ENCODE measurements at places on chromosomes 11 and 22.

- no peak for DNase-seq
Observed at GRCh38 chr11:108351468-108351867, 115.9 kb downstream of the C11orf65 start.

- DNase-seq = no peak
Observed at GRCh38 chr11:73452726-73453125, 76.5 kb downstream of the RELT start.

GRCh38 chr11:123470842-123471241 is 40.8 kb downstream of the GRAMD1B start:
- no peak for DNase-seq

GRCh38 chr22:26589845-26590736 is at the start of gene TPST2:
Gene TPST2, minus strand, starts transcription at chr22:26590132. Its CDS starts 48,502 bp downstream, at chr22:26541630.
- peak; percentile 71 for DNase-seq

GRCh38 chr11:2685566-2686359 is 14.0 kb downstream of the KCNQ1OT1 start:
- DNase-seq = no peak

- DNase-seq = no peak
Observed at GRCh38 chr11:77647654-77648305, 10.2 kb upstream of the CLNS1A start.

GRCh38 chr11:36016263-36016662 is 72.4 kb downstream of the LDLRAD3 start:
- no peak for DNase-seq

DNA sequence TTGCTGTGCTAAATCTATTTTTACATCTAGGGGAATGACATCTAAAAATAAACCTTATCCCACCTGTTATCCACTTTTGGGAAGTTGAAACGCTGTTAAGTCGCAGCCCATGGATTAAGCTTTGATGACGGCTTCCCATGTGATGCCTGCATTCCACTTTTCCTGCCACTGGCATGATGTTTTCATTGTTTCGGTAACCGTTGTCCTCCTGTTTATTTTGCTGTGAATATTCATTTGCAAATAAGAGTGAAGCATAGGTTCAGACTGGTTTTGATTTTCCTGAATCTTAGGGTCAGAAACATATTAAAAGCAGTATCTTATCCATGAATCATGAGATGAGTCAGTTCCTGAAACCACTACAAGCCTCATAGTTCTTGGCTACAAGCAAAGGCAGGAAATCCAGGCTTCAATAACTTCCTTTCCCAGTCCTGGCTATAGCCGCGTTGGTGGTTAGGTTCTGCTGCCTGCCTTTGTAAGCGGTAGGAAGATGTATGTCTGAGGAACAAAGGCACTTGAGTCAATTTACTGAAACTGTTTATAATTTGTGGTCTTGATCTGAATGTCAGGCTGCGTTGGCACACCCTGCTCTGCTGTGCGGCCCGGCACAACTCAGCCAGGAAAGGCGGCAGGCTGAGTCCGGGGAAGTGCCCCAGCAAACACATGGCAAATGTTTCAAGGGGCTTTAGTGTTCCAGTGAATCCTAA is 19.4 kb downstream of the TEAD1 start:
- DNase-seq = peak; percentile 99

DNA sequence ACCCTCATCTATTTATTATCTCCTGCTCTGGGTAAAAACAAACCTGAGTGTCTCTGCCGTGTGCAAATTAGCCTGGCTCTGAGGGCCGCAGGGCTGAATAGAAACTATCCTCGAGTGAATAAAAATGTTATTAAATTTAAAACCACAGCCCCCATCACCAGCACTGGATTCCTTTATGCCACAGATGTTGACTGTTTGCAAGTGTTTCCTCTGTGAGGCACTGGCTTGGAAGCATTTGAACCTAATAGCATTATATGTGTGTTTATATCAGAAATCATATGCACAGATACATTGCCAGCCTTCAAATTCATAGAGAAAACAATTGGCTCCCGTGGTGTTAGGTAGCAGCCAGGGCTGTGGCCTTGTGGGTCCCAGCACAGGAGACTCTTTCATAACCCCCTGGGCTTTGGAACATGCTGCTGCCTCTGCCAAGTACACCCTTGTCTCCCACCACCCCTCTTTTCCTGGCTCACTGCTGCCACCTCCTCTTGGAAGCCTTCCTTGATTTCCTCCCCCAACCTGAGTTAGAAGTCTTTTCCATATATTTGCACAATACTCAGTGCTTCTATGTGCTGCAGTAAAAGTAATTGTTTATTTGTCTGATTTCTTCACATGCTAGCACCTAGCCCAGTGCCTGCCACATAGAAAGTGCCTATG is 294.4 kb downstream of the DDX10 start:
- DNase-seq = no peak

GRCh38 chr11:65439331-65440181 is 17.0 kb downstream of the NEAT1 start:
- DNase-seq = peak; percentile 41

GRCh38 chr11:86748296-86748695 is 52.0 kb upstream of the PRSS23 start:
- DNase-seq = peak; percentile 69

- no peak for DNase-seq
Observed at GRCh38 chr11:134486106-134486505, 74.1 kb upstream of the B3GAT1 start.

DNA sequence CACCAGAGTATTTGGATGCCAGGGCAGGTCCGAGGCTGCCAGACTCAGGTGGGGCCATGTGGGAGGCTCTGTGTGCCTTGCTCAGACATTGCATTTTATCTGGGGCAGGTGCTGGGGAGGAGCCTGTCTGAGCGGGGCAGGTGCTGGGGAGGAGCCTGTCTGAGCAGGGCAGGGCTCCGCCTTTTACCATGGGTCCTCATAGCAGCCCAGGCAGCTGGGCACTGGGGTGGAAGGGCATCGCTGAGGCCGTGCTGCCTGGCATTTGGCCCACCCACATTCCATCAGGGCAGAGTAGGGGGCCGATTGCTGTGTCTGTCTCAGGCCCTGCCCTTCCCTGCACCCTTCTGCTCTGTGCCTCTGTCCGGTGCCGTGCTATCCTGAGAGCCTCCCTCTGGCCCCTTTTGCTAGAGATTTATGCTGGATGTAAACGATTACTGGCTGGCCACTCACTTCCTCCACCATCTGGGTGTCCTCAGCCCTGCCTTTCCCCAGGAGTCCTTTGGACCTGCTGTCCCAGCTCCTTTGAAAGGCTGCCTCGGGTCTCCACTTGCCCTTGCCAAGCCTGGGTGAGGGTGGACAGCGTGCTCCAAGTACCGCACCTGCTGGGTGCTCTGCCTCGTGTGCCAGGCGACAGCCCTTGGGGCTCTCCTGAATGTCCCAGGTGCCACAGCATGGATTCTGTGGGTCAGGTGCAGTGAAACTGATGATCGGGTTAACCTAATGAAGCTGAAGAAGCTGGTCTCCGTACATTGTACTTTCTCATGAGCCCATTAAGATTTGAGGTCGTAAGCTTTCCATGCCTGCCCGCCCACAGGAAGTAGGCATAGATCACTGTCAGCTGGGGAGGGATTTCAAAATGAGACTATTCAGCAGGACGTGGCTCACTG is 281.6 kb downstream of the TBC1D22A start:
- DNase-seq = peak; percentile 52
